GM23248 (cell line): ENCODE measurements at places on chromosomes 1 and 21. TPM values are rescaled to one million over a fixed set of nuclear protein-coding genes. Genes with fewer than 3 reads are reported as not detected.

SH2D1B gene
- total RNA-seq, result not detected in 2 replicates

NUP210L gene
- total RNA-seq, result 0.11 TPM in 1 of 2 replicates, not detected in the other

AIRE gene
- total RNA-seq, result not detected in 2 replicates

KCNE2 gene
- not detected in 2 replicates for total RNA-seq

OR2L13 gene
- not detected in 2 replicates for total RNA-seq

NOL9 gene
- total RNA-seq, result 16.6 and 27.8 TPM in 2 replicates
